Stimulated activated CD4-positive, alpha-beta T cell treated with anti-CD3 and anti-CD28 coated beads, Interleukin-1b, Interleukin-23, amount 100 ng/mL, for 1 hour (primary cell): ENCODE measurements at places on chromosomes 1 and 21.

- no peak for DNase-seq
Observed at GRCh38 chr1:178192686-178193085, 98.8 kb downstream of the RASAL2 start.

DNA sequence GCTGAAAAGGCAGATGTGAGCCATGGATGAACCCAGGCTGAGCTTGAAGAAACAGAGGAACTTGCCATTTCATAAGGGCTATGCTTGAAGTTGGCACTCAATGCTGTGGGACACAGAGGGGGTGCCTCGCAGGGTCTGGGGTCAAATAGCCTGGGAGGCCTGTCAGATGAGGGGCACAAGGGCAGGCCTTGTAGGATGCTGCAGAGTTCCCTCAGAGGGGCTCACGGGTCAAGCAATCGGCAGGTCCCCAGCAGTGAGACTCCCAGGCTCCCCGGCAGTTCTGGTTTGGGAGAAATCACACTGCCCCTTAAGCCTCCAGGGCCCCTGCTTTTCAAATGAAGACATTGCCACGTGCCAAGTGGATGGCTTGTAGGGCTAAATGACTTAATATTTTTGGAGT is 116.7 kb upstream of the GRIK3 start:
- no peak for DNase-seq

DNA sequence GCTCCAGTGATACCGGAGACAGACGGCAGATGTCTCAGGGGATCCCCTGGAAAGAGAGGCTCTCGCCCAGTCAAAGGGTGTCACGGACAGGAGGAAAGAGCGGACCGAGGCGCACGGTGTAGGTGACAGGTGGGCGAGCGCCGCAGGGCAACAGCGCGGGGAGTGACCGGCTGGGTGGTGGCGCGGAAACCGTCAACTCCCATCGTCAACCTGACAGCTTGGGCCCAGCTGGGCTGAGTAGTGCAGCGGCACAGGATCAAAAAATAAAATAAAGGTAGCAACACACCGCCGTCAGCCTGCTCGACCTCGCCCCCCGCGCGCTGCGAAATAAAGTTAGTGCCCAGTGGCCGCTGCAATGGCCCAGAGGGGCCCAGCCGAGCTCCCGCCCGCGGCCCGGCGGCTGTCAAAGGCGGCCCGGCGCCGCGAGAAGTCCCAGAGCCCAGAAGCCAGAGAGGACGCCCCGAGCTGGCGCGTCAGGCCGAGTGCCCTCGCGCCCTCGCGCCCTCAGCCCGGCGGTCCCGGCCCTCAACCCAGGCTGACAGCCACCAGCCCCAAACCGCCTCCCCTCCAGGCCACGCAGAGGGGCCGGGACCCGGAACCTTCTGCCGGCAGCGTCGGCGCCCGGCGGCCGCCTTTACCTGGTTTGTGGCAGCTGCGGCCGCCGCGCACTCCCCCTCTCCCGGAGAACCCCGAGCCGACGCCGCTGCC is at the start of gene LYST:
Gene LYST (minus strand): TSS at position 702 of the 708 bp plus-strand sequence. CDS start 36,489 bp downstream, outside the sequence.
- no peak for DNase-seq

- DNase-seq, result no peak
Observed at GRCh38 chr21:36557316-36557715, 77.4 kb upstream of the CLDN14 start.

GRCh38 chr1:235782601-235783000 is 84.1 kb downstream of the LYST start:
- no peak for DNase-seq

DNA sequence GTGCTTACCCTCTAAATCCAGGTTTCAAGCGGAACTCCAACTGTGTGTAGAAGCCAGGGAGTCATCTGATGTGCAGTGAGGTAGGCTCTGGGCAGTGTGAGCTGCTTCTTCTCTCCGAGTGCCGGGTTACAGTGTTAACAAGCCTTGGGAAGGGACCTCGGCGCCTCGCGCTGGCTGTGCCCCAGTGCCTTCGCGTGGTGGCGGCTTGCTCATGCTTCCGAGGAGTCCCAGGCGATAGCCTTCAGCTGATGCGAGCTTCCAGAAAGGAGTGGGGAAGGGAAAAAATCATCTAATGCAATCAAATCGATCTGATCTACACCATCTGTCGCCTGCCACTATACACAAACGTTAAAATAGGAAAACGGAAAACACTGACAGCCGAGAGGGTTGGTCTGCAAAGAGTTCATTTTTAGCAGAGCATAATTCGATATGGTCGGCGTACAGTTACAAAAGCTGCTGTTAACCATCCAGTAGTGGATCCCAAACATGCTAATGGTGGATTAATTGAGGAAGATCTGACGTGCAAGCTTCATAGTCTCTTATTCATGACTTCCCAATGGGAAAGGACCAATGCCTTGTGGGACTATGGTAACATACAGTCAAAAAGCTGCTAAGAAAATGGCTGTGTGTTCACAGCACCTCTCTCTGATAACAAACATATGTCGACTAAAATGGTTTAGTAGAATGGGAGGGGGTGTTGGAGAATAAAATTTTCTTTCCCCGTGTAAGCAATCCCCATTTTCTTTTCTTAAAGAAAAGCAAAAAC is 128.7 kb upstream of the DPYD start:
- no peak for DNase-seq
